ENCODE measurements at places on chromosomes 11 and 22.

DNA sequence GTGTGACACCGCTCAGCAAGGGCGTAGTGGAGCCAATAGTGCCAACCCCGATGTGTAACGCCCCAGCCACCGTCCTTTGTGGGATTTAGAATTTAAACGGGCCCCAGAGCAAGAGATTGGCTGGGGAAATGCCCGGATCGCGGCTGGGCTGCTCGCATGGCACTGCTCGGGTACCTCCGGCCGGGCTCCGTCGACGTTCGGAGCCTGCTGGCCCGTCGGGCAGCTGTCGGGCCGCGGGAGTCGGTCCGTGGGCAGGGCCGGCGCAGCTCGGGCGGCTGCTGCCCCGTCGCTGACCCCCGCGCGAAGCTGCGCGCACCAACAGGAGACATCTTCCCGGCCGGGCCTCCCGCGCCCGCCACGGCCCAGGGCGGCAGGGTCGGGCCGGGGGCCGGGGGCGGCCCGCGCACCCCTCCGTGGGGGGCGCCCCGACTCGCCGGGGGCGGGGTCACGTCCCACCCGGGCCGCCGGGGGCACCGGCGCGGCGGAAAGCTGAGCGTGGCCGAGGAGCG lies 1.3 kb upstream of the KDM2A start:
- no peak for DNase-seq

DNA sequence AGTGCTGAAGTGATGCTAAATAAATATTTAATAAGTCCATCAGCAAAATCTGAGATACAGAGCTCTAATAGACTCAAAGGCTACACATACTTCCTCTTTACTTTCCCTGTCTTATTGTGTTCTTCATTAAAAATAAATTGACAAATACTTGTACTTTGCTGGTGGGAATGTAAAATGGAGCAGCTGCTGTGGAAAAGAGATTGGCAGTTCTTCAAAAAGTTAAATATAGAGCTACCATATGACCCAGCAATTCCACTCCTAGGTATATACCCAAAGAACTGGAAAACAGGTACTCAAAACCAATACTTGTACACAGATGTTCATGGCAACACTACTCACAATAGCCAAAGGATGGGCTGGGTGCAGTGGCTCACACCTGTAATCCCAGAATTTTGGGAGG lies 76.0 kb downstream of the RBFOX2 start:
- no peak for DNase-seq

GRCh38 chr22:33879796-33880195 lies 40.5 kb downstream of the LARGE1 start:
- DNase-seq: no peak

GRCh38 chr22:19218541-19219233 lies 40.2 kb upstream of the SLC25A1 start:
- no peak for DNase-seq

DNA sequence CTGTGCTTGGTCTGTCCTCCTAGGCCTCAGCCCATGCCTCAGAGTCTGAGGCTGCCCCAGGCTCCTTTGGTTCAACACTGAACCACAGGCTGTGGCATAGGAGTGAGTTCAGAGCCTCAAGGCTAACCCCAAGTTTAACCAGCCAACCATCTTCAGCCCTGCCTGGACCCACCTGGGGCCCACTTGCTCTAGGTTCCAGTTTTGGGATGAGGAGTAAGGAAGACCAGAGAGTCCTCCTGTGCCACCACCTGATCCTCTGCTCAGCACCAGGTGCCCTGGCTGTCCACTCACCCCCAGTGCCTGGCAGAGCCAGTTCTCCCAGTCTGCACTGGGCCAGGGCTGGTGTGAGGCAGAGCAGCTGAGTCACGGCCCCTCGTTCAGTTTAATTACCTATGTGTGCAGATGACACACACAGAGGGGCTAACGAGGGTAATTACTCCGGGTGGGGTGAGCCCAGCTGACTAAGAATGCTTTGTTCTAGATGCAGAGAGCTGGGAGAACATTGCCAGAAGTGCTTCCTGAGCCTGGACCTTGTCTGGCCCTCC lies 12.0 kb upstream of the TMPRSS13 start:
- no peak for DNase-seq

- DNase-seq: no peak
Measured at GRCh38 chr11:15826826-15827225, 529.5 kb downstream of the SOX6 start.

DNA sequence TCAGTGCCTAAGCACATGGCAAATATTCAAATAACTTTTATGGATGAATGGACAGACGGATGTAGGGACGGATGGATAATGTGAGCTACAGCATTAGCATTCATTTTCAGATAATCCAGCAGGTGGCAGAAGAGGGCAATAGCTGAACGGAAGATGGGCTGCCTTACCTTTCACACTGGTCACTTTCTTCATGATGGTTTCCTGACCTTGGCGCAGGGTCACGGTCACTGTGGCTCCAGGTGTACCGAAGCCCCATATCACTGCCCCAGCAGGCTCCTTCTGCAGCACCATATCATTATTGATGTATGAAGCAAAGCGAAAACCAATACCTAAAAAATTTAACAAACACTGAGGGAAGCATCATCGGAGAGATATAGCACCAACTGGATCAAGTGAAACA lies 4.3 kb downstream of the SIAE start:
- peak; percentile 45 for DNase-seq

- no peak for DNase-seq
Measured at GRCh38 chr11:33388793-33389525, 131.8 kb downstream of the HIPK3 start.

GRCh38 chr11:2975594-2975993 lies 16.5 kb downstream of the NAP1L4 start:
- no peak for DNase-seq

- DNase-seq: no peak
Measured at GRCh38 chr11:68322052-68322430, 9.7 kb downstream of the LRP5 start.

DNA sequence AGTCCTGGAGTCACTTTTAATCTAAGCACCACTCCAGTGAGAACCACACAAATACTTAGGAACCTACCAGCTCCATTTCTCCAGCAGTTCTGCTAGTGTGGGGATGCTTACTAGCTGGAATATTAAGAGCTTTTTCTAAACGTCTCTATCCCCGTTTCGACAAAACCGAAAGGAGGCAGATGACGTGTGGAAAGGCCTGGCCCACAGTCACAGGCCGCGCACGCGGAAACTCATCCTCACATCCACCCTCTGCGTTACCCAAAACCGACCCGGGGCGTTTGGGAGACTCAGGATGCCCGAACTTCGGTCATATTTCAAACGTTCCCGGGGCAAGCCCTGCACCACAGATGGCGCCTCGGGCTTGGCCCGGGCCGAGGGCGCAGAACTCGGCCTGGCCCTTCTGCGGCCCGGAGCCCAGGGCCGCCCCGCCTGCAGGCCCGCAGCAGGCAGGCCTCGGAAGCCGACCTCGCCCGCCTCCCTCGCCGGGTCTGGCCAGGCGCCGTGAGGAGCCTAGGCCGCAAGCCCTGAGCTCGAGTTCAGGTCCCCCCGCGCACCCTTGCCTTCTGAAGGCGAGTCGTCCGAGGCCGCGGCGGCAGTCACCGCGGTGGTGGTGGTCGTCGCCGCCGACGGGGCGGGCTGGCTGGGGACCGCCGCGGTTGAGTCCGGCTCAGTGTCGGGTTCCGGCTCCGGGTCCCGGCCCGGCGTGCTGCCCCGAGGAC lies 473 bp downstream of the FNBP4 start:
- DNase-seq: peak; percentile 19

DNA sequence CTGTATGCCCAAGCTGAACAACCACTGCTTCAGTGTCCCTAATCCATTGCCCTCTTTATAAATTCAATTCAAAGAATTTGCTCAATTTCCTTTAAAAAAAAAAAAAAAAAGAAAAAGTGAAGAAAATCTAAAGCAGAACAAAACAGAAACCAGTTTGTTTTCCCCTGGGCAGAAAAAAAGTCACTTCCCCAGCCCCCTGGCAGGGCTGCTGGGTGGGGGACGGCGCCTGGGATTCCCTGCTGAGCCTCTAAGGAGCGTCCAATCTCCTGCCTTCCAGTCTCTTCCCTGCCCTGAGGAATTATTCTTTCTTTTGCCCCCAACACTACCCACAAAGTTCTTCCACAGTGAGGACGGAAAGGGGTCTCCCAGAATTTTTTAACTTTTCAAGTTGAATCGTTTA lies 23.9 kb downstream of the DKK3 start:
- DNase-seq: no peak

GRCh38 chr11:13947379-13947778 lies 15.1 kb upstream of the SPON1 start:
- DNase-seq: no peak

- DNase-seq: no peak
Measured at GRCh38 chr22:44632541-44633396, 69.2 kb upstream of the PRR5 start.

DNA sequence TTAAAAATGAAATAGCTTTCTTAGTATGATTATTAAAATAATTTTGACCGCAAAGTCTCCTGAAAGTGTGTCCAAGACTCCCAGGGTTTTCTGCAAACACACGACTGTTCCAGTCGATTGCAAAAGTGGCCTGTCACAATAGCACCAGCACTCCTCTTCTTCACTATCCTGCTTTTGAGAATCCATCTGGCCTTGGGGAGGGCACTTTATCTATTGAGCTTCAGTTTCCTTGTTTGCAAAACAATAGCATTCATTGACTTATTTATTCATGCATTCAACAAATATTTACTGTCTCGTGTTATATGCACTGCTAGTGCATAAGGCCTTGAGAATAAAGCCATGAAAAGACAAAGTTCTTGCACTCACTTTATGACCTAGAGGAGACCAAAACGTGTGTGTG lies 96.2 kb upstream of the NTM start:
- no peak for DNase-seq

DNA sequence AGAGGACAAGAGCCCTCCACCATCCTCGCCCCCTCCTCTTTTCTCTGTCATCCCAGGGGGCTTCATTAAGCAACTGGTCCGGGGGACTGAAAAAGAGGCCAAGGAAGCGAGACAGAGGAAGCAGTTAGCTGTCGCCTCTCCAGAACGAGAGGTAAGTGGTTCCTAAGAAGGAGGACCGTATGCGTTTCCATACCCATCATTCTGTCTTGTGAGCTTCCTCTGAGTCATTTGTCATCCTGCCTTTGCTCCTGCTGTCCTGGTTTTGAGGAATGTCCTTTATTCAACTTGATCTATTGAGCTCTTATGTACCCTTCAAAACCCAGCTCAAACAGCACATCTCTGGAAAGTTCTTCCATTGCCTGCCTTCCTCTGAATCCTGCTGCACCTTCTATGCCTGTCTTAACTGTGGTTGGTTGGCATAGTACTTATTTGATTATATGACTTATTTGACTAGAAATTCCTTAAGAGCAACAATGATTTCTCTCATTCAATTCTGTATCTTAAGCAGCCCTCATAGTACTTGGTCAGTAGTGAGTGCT lies 21.3 kb downstream of the MYO18B start:
- no peak for DNase-seq

GRCh38 chr11:129701706-129702105 lies 113.9 kb upstream of the TMEM45B start:
- no peak for DNase-seq

GRCh38 chr11:96105197-96105895 lies 181.4 kb upstream of the MTMR2 start:
- DNase-seq: no peak

GRCh38 chr11:67505605-67506396 lies 638 bp upstream of the PITPNM1 start:
- DNase-seq: peak; percentile 89

- no peak for DNase-seq
Measured at GRCh38 chr11:98003606-98004371, 1017.0 kb upstream of the CNTN5 start.

GRCh38 chr11:14519597-14519916 lies 629 bp downstream of the PSMA1 start:
- DNase-seq: peak; percentile 46

- no peak for DNase-seq
Measured at GRCh38 chr22:43009444-43009843, 5.5 kb downstream of the PACSIN2 start.

- no peak for DNase-seq
Measured at GRCh38 chr11:24155792-24156191, 341.1 kb upstream of the LUZP2 start.

DNA sequence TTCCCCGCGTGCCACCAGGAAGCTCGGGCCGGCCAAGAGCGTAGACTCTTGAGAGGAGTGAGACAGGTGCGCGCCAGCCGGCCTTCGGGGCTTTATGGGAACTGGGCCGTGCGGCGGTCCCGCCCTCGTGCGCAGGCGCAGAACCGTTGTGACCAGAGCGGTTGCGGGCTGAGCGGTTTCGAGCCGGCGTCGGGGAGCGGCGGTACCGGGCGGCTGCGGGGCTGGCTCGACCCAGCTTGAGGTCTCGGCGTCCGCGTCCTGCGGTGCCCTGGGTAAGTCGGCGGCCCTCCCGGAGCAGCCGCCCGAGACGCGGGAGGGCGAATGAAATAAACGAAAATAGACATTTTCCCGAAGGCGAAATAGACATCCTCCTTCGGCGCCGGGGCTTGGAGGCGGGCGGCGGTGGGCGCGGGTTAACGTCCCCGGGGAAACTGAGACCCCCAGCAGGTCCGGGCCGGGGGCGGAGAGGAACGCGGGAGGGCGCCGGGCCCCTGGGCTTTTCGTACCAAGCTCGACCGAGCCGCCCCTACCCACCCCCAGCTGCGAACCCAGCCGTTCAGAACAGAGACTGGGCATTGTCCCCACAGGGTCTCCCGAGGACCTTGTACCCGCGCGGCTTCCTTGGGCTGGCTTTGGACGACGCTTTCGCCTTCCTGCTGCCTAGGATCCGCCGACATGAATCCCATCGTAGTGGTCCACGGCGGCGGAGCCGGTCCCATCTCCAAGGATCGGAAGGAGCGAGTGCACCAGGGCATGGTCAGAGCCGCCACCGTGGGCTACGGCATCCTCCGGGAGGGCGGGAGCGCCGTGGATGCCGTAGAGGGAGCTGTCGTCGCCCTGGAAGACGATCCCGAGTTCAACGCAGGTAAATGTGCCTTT lies at the start of gene ASRGL1:
TSS of gene ASRGL1 (plus strand) at position 146 of the 879 bp plus-strand sequence. CDS start at position 676, 530 bp downstream.
- peak; percentile 84 for DNase-seq

GRCh38 chr11:109037856-109038780 lies 373.2 kb downstream of the DDX10 start:
- no peak for DNase-seq

DNA sequence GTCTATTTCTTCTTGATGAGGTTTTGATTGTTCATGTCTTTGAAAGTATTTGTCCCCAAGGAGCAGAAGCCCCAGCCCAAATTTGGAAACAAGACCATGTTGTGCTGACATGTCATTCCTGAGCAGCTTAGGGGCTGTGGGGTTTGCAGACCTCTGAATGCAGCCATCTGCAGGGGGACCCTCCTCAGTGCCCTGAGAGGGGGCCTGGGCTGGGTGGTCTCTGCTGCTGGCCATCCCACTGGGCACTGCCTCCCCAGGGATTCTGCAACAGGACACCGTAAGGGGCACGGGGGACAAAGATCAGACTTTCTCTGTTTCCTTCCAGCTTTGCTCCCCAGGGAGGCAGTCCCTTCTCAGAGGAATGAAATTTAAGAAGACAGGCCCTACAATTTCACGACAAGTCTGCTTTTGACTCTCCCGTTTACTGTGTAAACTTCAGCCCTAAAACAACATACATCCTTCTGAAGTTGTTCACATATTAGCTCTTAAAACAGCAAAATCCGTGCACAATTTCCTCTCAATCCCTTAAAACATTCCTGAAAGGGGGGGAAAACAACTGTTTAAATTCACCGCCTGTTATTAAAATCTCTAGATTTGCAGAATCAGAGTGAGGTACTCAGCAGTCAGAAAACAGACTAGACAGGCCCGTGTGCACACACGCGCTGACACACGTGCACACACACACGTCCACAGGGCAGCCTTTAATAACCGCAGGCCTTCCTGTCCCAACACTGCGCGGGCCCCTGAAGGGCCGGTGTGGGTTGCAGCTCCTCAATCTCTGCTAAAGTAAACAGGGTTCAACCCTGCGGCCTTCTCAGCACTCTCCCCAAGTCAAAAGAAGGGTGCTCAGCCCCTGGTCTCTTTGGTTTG lies 109.8 kb downstream of the KCNQ1 start:
- no peak for DNase-seq
